Smooth muscle cell of bladder (primary cell): ENCODE measurements at places on chromosomes 1 and 21. TPM values are rescaled to one million over a fixed set of nuclear protein-coding genes. Genes with fewer than 3 reads are reported as not detected.

Gene CRNN
- not detected in 2 replicates for total RNA-seq

Gene PTAFR
- total RNA-seq = not detected in 2 replicates

Gene VWA5B1
- not detected in 2 replicates for total RNA-seq

Gene L1TD1
- total RNA-seq = under 0.01 TPM in 1 of 2 replicates, not detected in the other

Gene KANK4
- 0.09 and 0.28 TPM in 2 replicates for total RNA-seq

Gene LRRC71
- total RNA-seq = not detected in 2 replicates

Gene ZBTB8B
- total RNA-seq = under 0.01 TPM in 1 of 2 replicates, not detected in the other

Gene SH2D1B
- not detected in 2 replicates for total RNA-seq

Gene MNDA
- not detected in 2 replicates for total RNA-seq

Gene KPNA6
- total RNA-seq = 22.6 and 29.7 TPM in 2 replicates

Gene COL9A2
- total RNA-seq = 1.7 and 1.9 TPM in 2 replicates

Gene TMEM9
- 103 and 129 TPM in 2 replicates for total RNA-seq

Gene GPN2
- 11.1 and 12.1 TPM in 2 replicates for total RNA-seq

Gene KCNE2
- not detected in 2 replicates for total RNA-seq

Gene GJA9
- under 0.01 TPM in 1 of 2 replicates, not detected in the other for total RNA-seq

Gene CACNA1S
- not detected in 2 replicates for total RNA-seq

Gene TBCE
- total RNA-seq = 19.5 and 21.5 TPM in 2 replicates

Gene RORC
- under 0.01 TPM in 1 of 2 replicates, not detected in the other for total RNA-seq

Gene IL19
- total RNA-seq = 0.28 TPM in 1 of 2 replicates, not detected in the other

Gene C8A
- total RNA-seq = not detected in 2 replicates

Gene S100A3
- total RNA-seq = 8.2 and 10.4 TPM in 2 replicates

Gene CGN
- under 0.01 TPM in 2 replicates for total RNA-seq

Gene HCRTR1
- not detected in 2 replicates for total RNA-seq

Gene PDC
- total RNA-seq = 0.28 TPM in 1 of 2 replicates, not detected in the other

Gene CD5L
- not detected in 2 replicates for total RNA-seq

Gene SAMSN1
- total RNA-seq = 0.09 TPM in 1 of 2 replicates, not detected in the other

Gene TMEM54
- 29.4 and 42.3 TPM in 2 replicates for total RNA-seq

Gene SV2A
- total RNA-seq = 14.1 and 18.3 TPM in 2 replicates

Gene UQCRHL
- 4.4 and 11.4 TPM in 2 replicates for total RNA-seq

Gene NPPB
- total RNA-seq = not detected in 2 replicates

Gene LORICRIN
- not detected in 2 replicates for total RNA-seq

Gene TMOD4
- total RNA-seq = not detected in 2 replicates

Gene LCE3E
- total RNA-seq = not detected in 2 replicates

Gene TTC39A
- total RNA-seq = 0.28 and 0.74 TPM in 2 replicates
